ENCODE measurements at places on chromosomes 2 and 18. TPM values are rescaled to one million over a fixed set of nuclear protein-coding genes. Genes with fewer than 3 reads are reported as not detected.

FBXO41 gene
- total RNA-seq = 25.3 TPM

INHA gene
- total RNA-seq = not detected

DCC gene
- not detected for total RNA-seq

DNA sequence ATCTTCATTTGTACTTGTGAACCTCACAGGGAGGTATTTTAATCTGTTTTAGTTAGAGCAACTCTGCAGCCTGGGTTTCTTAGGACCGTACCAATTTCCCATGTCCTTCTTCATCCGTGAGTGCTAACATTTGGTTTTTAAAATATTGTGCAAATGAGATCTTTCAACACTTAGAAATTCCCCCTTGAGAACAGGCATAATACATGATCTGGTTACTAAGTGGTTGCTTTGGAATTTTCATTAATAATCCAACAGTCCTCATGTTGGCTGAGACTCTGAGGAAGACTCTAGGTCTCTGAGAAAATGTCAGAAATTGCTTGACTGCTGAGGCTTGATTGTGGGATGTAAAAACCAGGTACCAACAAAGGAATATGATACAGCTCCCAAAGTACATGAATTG is 125.6 kb upstream of the CDCA7 start:
- DNase-seq = no peak

DNA sequence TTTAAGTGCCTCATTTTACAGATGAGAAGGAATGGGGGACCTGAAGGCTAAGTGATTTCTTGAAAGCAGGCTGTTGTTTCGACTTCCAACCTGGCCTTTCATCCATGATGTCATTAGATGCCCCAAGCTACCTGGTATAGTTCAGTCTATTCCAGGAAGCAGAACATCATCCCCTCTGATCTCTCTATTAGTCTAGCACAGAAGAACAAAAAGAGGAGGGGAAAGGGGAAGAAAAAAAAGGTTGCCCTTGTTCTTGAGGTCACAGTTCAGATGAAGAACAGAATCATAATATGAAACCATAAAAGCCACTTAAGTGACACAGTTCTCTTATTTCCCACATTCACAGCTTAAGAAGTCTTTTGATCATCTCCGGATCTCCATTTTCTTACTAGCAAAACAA is 386.2 kb upstream of the HNRNPA3 start:
- no peak for DNase-seq

SEMA4F gene
- total RNA-seq = 8.5 TPM

HSPE1 gene
- total RNA-seq = 476 TPM

DNA sequence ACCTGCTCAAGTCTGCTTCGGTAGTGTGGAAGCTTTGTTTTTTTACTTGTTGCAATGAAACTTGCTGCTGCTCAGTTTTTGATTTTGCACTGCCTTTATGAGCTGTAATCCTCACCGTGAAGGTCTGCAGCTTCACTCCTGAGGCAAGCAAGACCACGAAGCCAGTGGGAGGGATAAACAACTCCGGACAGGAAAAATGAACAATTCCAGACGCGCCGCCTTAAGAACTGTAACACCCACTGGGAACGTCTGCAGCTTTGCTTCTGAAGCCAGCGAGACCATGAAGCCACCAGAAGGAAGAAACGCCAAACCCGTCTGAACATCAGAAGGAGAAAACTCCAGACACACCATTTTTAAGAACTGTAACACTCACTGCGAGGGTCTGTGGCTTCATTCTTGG is 245.7 kb upstream of the REG3G start:
- no peak for DNase-seq

GRCh38 chr2:109454765-109455394 is 158.9 kb downstream of the SEPTIN10 start:
- DNase-seq = no peak

DNA sequence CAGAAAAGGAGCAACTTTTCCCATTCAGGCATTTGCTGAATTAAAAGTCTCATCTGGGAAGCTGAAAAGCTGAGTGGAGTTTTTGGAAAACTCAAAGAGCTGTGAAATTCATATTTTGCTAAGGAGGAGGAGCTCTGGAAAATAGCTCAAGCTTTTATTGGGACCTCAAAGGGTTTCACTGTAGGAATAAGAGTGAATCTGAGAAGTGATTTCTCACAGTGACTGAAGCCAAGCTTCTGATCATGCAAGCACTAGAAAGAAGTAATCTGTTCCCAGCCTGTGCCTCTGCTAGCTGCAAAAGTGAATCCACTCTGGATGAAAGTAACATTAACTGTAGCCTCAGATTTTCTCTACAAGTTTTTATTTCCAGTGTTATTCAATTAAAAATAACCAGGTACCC is 283.3 kb downstream of the PTPRM start:
- DNase-seq = no peak

DNA sequence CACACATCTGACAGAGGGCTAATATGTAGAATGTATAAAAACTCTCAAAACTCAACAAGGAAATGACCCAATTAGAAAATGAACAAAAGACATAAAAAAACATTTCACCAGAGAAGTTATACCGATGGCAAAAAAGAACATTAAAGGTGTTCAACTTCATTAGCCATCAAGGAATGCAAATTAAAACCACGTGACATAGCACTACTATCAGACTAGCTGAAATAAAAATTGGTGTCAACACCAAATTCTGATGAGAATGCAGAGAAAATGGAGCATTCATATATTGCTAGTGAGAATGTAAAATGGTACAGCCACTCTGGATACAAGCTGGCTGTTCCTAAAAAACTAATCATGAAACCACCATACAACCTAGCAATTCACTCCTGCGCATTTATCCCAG is 128.0 kb downstream of the INSIG2 start:
- DNase-seq = no peak

DNA sequence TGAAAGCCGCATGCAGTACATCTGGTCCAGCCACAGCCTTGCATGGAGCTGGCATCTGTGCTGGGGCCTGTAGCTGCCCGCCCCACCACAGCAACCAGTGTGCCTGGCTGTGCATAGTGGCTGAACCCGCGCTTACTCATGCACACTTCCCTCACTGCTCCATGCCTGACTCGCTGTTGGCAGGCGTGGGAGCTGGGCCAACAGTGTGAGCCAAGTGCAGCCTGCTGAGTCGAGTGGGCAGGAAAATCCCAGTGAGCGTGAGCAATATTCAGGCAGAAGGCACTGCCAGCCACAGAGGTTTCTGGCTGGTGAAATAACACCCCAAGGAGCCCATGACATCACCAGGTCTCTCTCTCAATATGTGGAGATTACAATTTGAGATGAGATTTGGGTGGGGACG is 1674.1 kb upstream of the TMEFF2 start:
- no peak for DNase-seq

- DNase-seq = no peak
These were observed 2.2 kb upstream of the GAREM1 start for GRCh38 chr18:32472841-32473240.

CCT7 gene
- 750 TPM for total RNA-seq

DNA sequence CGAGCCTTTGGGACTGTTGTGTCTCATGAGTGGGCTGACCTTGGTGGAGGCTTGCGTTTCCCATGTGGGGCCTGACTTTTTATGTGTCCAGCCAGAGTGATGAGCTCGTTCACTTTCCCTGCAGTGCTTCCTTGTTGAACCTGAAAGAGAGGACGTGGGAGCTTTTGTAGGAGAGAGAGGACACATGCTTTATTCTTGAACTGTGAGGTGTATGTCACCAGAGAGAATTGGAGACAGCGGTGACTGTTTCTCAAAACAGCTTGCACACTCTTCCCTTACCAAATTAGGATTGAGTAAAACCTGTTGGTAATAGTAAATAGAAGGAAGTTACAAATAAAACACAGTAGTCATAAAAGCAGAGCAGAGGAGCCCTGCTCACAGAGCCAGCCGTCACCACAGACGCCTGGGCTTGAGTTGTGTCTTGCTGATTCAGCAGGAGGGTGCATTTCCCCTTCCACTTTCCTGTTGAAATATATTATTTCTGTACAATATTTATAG is 60.7 kb downstream of the INPP4A start:
- DNase-seq = no peak

RAMP1 gene
- 0.63 TPM for total RNA-seq

DNA sequence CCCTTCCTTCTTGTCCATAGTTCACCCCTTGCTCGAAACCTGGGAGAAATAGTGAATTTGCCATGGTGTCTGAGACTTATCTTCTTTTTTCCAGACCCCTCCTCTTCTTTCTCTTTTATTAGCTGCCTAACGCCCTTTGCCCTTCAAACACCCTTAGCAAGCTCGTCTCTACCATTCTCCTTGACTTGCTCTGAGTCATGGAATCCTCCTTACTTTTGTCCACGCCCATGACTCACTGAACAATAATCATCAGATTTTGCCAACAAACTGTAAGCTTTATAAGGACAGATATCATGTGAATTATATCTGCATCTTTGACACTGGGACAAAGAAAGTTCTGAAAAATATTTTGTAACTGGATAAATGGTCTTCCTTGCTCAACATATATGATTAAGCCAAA is 67.1 kb upstream of the CNTNAP5 start:
- no peak for DNase-seq

DNA sequence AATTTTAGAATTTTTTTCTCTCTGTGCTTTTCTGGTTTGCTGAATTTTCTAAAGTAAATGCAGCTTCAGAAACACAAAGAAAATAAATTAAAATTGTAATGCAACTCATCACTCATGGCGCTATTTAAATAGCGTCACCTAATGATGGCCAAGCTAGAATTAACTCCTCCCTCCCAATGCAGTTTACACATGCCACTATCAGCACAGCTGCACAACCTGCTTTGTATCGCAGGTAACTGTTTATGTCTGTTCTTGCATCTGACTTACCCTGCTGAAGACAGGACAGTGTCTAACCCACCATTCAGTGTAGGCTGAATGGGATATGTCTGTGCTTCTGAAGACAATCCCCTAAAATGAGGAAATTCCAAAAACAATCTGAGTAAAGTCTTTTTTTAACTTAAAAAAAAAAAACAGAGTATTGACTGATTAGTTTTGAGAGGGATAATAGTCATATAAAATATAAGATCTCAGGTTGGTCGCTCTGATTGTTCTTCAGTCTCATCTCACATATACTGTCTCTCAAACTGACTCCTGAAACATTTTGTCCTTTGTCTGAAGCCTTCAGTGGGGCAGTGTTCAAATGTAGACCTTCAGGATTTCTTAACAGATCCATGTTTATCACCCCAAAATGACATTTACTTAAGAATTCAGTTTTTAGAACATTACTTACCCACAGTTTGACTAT is 271.4 kb downstream of the ZEB2 start:
- no peak for DNase-seq

- no peak for DNase-seq
These were observed 84.0 kb downstream of the LYPD6B start for GRCh38 chr2:149122516-149122915.

ACTR1B gene
- total RNA-seq = 80.6 TPM

DNA sequence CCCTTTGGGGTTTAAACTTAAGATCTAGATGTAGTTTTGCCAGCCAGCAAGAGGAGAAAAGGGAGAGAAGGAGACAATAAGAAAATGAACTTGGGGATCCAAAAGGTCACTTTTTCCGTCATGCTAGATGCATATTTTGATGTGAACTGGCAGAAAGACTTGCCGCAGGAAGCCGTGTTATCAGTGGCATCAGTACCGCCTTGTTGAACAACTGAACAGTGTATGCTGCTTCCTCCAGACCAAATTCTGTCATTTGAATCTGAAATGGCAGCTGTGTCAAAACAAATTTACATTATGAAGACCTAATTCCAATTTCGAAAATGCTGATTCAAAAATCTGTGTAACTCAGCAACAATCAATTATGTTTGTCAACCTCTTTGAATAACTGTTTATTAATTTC is 42.1 kb downstream of the TMEM200C start:
- DNase-seq = no peak

RGPD3 gene
- 0.04 TPM for total RNA-seq

DNA sequence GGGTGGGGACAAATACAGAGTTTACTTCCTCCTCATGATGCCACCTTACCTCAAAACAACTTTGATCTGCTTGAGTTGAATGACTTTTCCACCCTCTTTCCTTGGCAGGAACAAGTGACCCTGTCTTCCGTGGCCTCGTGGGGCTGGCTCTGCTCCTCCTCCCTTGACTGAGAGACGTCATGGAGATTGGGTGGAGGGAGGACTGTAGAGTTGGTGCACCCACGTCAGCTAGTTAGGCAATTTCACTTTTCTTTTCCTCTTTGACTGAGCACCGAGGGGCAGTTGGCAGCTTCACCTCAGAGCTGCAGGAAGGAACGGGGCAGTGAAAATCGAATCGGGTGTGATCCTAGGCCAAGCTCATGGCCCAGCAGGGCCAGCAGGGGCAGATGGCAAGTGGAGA is at the start of gene SP140:
SP140 (plus strand) TSS at position 251 of the 400 bp plus-strand sequence; CDS start at position 360, 109 bp downstream.
- DNase-seq = peak; percentile 75

GRCh38 chr2:23486684-23487075 is 101.7 kb downstream of the KLHL29 start:
- no peak for DNase-seq
